CD4-positive, alpha-beta T cell (primary cell): ENCODE measurements at places on chromosomes 5 and 9.
A peak's percentile ranks its signal among the peaks of the same experiment; 100 is the strongest.

- DNase-seq, result no peak
Measured at GRCh38 chr5:101370181-101370580, 467.1 kb upstream of the ST8SIA4 start.

GRCh38 chr9:21002040-21002439, 29.4 kb downstream of the HACD4 start:
- DNase-seq, result no peak

DNA sequence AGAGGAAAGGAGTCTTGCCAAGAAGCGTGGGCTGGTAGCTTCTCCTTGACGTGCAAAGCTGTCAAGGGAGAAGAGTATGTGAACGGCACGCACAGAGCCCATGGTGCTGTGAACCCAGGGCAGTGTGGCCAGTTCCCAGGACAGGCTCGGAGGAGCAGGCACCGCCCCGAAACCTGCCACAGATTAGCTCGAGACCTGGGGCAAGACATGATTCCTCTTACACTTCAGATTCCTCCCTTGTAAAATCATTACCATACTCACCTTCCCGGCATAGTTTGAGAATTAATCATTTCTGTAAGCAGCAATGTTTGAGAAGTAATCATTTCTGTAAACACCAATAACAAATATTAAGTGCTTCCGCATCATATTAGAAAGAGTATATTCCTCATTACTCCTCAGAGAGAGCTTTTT, 19.9 kb downstream of the GOLM1 start:
- no peak for DNase-seq

DNA sequence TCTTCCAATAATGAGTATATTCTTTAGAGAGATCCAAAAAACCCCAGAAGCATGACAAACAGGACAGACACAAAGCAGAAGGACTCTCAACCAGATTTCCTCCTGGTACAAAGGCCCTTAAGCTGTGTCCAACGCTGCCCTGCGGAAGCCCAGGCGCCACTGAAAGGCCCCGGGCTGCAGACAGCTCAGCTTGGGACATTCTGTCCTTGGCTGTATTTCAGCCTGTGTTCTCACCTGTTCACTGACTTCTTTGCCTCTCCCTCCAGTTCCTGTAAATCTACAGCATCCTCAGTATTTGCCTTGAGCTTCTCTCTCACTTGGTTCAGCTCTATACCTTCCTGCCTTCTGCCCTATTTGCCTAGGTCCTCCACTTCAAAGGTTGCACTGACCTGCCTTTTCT, 96.5 kb downstream of the SH3TC2 start:
- no peak for DNase-seq

DNA sequence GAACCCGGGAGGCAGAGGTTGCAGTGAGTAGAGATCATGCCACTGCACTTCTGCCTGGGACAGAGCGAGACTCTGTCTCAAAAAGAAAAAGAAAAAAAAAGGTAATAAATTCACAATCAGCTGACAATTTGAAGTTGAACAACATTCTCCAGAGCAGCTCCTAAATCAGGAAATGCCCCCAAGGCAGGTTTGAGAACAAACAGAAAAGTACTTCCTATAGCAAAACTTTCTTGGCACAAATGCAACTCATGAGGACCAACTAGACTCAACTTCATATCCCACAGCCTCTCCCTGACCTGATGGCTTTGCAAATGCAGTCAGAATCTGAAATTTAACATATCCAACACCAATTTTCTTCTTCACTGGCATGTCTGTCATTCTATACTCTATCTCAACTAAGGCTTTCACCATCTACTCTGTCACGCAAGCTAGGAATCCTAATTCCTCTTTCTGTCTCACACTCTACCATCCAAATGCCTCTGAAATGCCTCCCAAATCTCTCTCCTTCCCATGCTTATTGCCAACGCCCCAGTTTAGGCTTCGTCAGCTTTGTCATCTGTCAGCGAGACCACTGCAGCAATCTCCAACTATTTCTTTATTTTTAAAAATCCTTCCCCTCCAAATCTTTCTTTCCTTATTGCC, 113.3 kb downstream of the MAPKAP1 start:
- no peak for DNase-seq

GRCh38 chr9:89606049-89606623, 1.3 kb downstream of the GADD45G start:
- DNase-seq, result peak; percentile 32

GRCh38 chr5:111922344-111922743, 165.3 kb upstream of the NREP start:
- no peak for DNase-seq

DNA sequence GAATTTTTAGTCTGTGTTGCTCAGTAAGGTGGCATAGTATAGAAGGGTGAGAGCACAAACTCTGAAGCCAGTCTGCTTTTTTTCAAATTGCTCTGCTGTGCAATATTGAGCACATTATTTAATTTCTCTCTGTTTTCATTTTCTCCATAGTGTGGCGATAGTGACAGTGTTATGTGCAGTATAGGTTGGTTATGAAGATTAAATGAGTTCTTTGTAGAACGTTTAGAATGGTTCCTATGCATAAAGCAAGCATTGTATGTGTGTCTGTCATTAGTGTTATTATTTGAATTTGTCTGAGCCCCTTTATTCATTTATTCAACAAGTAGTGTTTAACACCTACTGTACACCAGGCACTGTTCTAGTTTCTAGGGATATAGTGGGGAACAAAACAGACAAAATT, 9.2 kb downstream of the PRR16 start:
- no peak for DNase-seq

GRCh38 chr9:13165236-13165945, 114.1 kb downstream of the MPDZ start:
- no peak for DNase-seq

DNA sequence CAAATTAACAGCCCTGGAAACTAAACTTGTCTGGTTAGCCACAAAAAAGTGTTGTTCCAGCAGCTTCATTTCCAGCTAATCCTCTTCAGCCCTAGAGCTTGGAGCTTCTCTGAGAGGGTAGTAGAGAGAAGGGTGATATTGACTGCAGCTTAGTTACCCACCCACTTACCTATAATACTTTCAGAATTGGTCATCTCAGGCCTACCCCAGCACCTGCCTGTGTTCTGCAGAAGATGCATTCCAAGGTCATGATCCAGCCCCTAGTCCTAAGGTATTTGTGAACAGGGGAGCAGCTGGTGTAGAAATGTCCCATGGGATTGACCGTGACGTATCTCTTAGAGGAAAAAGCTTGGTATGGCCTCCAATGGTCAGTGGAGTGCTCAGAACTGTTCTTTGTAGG, 289.0 kb downstream of the NR3C1 start:
- no peak for DNase-seq

DNA sequence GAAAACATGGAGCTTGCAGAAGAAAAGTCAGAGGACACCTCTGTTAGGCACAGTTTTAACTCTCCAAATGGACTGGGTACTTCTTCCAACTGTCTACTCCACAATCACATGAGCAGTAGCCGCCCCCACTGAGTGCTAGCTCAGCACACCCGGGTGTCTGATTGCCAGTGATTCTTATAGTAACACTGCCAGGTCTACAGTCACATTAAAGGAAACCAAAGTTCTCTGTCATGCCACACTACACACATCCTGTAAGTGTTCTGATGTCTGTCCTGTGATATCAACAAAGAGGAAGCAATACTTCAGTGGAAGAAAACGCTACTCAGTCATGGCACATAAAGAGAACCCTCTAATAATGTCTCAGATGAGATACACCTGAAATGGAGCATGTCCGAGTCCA, at the start of gene HAVCR2:
HAVCR2 (minus strand) TSS at position 69 of the 400 bp plus-strand sequence; CDS start at position 8, 61 bp downstream.
- peak; percentile 2 for DNase-seq

GRCh38 chr9:94951324-94952135, 225.0 kb downstream of the AOPEP start:
- no peak for DNase-seq

GRCh38 chr9:127267793-127268525, 3.4 kb downstream of the GARNL3 start:
- no peak for DNase-seq

DNA sequence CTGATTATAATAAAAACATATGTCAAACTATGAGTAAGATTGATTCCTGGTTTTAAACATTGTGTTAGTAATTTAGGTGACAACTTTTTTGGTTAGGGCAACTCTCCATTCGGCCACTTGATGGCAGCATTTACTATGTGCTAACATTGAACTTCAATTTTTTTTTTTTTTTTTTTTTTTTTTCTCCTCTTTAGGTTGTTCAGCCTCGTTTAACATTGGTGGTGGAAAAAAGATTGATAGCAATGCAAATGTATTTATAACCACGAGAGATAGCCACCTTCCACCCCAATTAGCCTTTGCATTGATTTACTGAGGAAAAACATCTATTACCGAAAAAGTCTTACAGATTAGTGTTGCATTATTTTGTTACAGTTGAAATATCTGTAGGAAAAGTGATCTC, 159.1 kb downstream of the CSNK1G3 start:
- DNase-seq, result peak; percentile 1

GRCh38 chr9:8560560-8561525, 761.3 kb upstream of the DMAC1 start:
- DNase-seq, result no peak

- no peak for DNase-seq
Measured at GRCh38 chr5:11692636-11693035, 211.6 kb downstream of the CTNND2 start.

GRCh38 chr5:11355491-11355890, 548.8 kb downstream of the CTNND2 start:
- no peak for DNase-seq

DNA sequence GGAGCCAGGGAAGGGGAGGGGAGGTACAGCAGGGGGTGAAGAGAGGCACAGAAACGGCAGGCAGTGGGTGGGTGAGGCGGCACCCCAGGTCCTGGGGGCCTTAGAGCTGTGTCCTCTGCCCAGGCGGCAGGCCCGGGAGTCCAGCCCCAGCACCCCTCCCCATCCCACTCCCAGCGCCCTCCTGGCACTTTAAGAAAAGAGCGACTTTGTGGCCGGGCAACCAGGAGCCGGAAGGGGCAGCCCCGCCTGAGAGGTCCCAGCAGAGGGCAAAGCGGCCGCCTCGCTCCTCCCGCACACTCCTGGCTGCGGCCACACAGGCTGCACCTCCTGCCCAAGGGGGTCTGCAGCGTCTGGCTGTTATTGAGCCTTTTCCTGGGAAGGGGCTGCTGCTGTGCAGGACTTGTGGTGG, 42.6 kb downstream of the NACC2 start:
- no peak for DNase-seq

GRCh38 chr5:13976867-13977830, 32.7 kb upstream of the DNAH5 start:
- no peak for DNase-seq

DNA sequence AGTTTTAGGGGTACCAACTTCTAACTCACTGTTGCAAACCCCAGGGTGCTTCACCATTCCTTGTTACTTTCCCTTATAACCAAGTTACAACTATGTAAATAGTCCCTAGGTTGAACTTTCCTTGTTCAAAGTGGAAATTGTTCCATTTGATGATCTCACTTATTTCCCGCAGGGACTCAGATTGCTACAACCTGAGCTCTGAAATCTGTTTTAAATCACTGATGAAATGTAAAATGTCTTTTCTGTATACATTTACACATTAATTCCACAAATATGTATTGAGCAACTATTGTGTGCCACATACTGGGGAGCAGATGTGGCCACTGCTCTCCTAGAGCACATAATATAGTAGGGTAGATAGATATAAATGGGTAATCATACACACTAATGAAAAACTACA, 69.1 kb upstream of the TARS1 start:
- DNase-seq, result no peak

DNA sequence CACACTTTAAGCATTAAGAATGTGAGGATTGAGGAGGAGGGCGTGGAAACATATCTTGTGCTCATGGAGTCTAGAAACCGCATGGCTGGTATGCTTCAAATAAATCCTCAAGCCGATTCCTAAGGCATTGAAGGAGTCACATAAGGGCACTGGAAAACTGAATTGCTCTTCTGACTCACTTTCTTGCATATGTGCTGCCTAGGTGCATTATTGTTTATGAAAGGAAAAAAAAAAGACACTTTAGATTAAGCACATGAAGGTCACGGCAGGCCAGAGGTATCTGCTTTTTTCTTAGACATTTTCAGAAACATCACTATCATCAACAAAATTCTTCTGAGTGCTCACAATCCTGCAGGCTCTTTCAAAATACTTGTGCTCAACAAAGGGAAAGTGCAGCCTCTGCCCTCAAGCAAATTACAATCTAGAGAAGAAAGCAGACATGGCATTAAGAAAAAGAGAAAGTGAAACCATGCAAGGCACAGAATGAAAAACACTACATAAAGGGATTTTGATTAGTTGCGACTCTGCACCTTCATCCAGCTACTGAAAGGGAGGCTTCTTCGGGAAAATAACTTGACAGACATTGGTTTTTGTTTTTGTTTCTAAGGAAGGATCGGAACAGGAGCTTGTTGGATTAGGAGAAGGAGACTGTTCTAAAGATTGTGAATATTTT, 2117.6 kb downstream of the MAT2B start:
- no peak for DNase-seq

- no peak for DNase-seq
Measured at GRCh38 chr5:72468606-72469005, 38.6 kb downstream of the ZNF366 start.

GRCh38 chr5:40714001-40714400, 34.3 kb downstream of the PTGER4 start:
- DNase-seq, result no peak

DNA sequence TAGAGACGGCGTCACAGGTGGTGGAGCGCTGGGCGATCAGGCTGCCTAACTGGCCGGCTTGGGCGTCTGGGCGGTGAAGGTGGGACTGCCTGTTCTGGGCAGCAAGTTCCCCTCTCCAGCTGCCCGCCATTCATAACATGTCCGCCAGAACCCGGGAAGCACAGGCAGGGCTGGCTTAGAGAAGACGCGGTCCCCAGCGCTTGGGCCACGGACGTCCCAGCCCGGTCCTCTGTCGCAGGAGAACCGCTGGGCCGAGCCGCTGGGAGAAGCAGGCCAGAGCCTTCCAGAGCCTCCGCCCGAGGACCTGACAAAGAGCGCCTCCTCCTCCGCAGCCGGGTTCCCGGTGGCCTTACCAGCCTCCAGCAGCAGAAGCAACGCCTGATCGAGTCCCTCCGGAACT, 15.2 kb upstream of the HAND1 start:
- no peak for DNase-seq

DNA sequence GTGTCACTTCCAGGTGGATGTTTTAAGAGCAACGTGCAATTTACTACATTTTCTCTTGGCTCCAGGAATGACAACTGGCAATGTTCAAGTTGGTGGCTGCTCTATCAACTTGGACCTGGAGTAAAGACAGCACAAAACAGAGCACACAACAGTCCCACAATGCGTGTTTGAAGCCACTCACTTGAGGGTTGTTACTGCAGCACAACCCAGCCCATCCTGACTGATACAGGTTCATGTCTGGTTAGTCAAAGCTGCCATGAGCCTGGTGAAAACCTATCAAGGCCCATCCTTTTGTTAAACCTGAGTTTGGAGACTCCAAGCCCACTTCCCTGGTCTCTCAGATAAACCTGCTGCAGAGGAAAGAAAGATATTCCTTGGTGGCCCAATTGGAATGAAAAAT, 81.1 kb upstream of the LARP1 start:
- no peak for DNase-seq
